ENCODE measurements at places on chromosomes 12 and 14.

- DNase-seq, result no peak
These were observed 740.9 kb upstream of the FLRT2 start for GRCh38 chr14:84789012-84789411.

DNA sequence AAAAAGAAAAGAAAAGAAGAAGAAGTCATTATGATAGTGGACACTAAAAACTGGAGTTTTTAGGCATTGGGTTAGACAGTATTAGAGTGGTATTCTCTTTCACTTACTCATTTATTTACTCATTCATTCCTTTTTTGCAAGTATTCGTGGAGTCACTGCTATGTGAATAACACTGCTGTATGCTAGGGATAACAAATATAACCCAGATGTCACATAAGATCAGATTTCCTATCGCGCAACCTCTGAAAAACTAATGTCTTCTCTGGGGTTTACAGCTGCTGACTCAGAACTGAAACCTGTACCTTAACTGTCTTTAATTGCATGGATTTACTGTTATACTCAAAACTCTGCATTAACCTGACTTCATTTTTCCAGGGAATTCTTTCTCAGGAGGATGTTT lies 353.7 kb downstream of the LRIG3 start:
- DNase-seq, result no peak

DNA sequence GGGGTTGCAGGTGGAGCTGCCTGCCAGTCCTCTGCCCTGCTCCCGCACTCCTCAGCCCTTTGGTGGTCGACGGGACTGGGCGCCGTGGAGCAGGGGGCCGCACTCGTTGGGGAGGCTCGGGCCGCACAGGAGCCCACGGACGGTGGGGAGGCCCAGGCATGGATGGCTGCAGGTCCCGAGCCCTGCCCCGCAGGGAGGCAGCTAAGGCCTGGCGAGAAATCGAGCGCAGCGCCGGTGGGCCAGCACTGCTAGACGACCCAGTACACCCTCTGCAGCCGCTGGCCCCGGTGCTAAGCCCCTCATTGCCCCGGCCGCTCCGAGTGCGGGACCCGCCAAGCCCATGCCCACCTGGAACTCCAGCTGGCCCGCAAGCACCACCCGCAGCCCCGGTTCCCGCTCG lies 221.8 kb downstream of the BTG1 start:
- no peak for DNase-seq

- DNase-seq, result no peak
These were observed 364.5 kb downstream of the BTG1 start for GRCh38 chr12:91781114-91781513.

- DNase-seq, result no peak
These were observed 953.8 kb downstream of the TRHDE start for GRCh38 chr12:73225941-73226340.

DNA sequence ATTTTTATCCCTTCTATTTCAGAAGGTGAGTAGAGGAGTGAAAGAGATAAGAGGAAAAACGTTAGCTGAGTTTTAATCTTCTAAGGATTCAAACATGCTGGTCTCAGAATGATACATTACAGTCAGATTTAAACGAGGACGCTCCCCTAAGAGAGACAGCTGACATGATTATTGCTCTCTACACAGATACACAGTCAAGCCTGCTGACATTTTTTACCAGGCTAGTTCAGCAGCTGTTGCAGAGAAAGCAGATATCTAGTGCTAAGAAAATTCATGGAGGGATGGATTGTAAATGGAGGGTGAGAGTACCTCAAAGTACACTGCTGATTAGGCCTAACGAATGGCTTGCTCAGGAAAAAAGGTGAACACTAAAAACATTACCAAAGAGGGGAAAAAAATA lies 31.9 kb upstream of the SOS2 start:
- no peak for DNase-seq

GRCh38 chr14:71693381-71693780 lies 238.8 kb upstream of the RGS6 start:
- no peak for DNase-seq

- DNase-seq, result no peak
These were observed 8.6 kb upstream of the CD27 start for GRCh38 chr12:6435961-6436715.

DNA sequence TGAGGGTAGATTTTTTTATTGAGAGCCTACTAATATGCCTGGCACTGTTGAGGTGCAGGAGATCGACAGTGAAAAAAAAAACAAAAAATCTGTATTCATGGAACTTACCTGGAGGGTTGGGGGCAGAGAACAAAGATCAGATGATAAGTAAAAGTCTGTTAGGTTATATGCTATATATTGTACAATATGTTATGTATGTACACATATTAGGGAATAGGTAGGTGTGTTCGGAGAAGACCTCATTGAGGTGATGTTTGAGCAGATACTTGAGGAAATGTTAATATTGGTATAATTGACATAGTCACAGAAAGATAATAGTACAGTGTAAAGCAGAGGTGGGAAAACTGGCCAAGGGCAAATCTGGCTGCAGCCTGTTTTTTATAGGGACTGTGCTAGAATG lies 5.6 kb downstream of the ARF6 start:
- DNase-seq, result no peak

DNA sequence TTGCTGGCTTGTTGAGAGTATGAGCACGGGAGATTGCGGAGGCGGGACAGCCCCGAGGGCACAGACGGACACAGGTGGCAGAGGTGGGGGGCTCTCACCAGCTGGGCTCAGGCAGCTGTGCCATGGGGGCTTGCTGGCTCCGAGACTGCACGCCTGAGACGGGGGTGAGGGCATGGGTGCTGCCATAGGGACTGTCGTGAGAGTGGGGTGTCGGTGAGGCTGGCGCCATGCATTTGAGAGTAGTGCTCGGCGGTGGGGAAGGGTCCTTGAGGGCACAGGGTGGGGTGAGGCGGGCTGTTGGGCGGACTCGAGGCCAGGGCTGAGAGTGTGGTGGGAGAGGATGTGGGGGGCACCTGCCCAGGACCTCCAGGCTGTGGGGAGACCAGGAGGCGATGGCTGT lies 40.7 kb upstream of the TEX22 start:
- no peak for DNase-seq

DNA sequence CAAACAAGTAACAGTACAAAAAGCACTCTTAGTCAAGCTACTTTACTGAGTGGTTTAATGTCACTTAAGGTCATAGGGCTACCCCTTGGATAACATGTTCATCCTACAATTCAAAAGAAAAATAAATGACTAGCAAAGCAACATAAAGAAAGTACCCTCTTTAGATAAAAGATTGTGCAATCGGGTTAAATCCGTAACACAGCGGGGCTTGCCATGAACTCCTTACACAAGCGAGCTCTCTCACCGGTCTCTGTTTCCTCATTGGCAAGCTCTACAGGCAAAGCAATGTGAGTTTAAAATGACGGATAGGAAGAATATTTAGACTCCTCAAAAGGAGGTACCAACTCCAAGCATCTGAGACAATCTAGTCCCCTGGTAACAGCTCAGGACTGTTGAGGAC lies 140.6 kb downstream of the EGLN3 start:
- DNase-seq, result no peak

DNA sequence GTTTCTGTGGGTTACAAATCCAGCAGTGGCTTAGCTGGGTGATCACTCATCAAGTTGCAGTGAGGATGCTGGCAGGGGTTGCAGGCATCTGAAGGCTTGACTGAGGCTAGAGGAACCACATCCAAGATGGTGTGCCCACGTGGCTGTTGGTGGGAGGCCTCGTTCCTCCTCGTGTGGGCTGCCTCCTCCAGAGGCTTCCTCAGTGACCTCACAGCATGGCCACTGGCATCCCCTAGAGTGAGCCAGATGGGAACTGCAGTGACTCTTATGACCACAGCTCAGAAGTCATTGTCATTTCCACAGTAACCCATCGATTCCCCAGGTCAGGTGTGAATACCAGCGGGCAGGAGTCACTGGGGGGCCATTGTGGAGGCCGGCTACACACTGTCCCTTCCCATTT lies 17.8 kb downstream of the AACS start:
- DNase-seq, result no peak

GRCh38 chr12:119456824-119457223 lies 122.3 kb downstream of the CCDC60 start:
- DNase-seq, result no peak

GRCh38 chr14:56338674-56339073 lies 220.5 kb downstream of the PELI2 start:
- no peak for DNase-seq

- DNase-seq, result no peak
These were observed 24.8 kb downstream of the CALM1 start for GRCh38 chr14:90421632-90422020.

- DNase-seq, result no peak
These were observed 61.5 kb downstream of the KCNMB4 start for GRCh38 chr12:70427611-70428010.

- DNase-seq, result no peak
These were observed 39.1 kb upstream of the STAB2 start for GRCh38 chr12:103547929-103548328.

- DNase-seq, result no peak
These were observed 123.2 kb downstream of the CHST11 start for GRCh38 chr12:104579718-104580495.

DNA sequence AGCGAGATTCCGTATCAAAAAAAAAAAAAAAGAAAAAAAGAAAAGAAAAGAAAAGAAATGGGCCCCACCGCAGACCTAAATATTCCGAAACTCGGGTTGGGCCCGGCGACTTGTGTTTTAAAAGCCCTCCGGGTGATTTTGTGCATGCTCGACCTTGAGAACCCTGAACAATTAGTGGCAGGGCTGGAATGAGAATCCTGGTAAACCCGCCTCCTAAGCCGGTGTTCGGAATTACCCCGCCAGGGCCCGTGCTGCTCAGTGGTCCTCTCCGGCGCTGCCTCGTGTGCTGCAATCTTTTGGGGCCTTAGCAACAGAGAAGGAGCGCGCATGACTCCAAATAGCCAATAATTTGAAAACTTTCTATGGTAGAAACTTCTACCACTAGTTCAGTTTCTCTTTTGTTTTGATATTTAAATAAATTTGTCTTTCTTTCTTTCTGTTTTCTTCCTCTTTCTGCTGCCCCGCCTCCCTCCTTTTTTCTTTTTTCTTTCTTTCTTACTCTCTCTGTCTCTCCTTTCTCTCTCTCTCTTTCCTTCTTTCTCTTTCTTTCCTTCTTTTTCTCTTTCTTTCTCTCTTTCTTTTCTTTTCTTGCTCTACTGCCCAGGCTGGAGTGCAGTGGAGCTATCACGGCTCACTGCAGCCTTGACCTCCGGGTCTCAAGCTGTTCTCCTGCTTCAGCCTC lies 1.5 kb upstream of the GALNT6 start:
- DNase-seq, result no peak

- no peak for DNase-seq
These were observed 14.2 kb upstream of the OS9 start for GRCh38 chr12:57679697-57680096.

GRCh38 chr12:113932381-113933196 lies 33.5 kb downstream of the RBM19 start:
- DNase-seq, result no peak

- DNase-seq, result no peak
These were observed 29.3 kb upstream of the ARHGAP5 start for GRCh38 chr14:32047791-32048190.

DNA sequence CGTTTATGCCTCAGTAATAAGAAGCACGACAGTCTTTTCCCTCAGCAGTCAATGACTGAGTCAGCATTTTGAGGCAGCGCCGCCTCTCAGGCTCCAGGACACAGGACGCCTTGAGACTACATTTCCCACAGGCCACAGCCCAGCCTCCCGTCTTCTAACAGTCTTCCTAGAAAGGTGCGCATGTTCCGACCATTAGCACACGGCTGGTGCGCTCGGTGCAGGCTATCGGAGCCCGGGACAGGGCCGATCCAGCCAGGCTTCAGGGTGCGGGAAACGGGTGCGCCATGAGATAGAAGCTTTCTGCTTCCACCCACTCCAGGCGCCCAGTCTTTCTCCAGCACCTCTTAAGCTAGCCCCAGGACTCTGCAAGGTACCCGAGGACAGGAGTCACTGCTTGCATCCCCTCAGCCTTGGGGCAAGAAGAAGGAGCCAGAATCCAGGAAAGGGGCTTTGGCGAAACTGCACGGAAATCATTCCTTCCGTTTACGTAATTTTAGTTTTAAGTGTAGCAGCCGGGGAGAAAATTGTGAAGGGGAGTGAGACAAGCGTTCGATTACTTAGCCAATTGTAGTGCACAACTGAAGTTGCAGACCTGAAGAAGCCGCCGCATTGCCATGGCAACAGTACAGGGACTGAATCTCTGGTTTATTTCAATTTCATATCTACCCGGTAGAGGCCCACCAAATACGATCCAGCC lies 54.0 kb downstream of the ZNF641 start:
- peak; percentile 22 for DNase-seq

DNA sequence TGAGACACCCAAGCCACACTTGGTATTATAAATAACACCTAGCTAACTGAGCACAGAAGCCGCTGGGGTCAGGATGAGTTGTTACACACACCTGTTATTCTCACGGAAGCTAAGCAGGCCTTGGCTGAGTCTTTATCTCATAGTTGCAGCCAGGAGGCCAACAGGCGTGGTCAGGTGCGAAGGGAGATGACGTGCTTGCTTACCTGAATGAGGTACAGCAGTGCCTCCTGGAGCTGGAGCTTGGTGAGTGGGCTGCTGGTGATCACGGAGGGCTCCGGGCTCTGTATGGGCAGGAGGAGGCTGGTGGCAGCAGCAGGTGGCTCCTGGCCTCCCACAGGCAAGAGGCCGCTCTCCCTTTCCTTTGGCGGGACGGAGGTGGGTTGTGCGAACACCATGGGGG lies 30.4 kb upstream of the CACNA2D4 start:
- DNase-seq, result no peak

DNA sequence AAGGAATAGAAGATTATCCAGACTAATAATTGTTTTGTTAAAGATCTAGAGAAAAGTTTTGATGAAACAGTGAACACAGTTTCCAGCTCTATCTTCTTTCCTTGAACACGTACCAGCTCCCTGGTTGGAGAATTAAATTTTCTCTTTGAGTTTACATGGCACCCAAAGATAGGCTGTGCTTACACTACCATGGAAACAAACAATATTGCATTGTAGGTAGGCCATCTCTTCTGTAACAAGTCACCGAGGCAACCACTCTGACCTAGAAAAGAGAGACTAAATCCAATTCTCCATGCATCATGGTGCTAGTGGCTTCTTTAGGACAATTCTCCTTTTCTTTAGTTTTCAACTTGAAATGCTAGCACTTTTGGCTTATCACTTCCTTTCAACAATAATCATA lies 9.9 kb downstream of the BMAL2 start:
- no peak for DNase-seq

DNA sequence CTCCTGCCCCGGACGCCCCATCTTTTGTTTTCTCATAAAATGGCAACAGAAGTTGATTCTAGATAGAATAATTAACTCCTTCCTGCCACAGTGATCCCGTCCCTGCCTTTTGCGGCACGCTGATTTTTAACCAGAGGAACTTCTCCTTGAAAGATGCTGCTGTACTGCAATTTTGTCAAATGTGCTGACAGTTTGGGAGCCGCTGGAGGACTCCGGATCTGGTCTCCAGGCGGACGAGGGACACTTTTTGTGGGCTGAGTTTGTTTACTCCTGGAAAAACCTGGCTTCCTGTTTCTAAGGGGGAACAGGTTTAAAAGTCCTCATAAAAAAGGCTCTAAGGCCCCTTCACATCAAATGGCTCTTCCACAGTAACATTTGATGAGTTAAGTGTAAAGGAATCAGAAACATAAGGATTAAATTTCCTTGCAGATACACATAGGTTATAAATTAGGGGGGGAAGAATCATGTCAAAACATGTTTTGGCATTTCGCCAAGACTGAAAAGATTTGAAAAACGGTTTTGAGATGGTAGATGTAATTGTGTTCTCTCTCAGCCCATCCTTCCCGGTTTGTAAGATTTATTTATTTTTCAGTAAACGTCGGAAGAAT lies 15.5 kb downstream of the FZD10 start:
- no peak for DNase-seq
